ENCODE measurements at places on chromosomes 3 and 15.

DNA sequence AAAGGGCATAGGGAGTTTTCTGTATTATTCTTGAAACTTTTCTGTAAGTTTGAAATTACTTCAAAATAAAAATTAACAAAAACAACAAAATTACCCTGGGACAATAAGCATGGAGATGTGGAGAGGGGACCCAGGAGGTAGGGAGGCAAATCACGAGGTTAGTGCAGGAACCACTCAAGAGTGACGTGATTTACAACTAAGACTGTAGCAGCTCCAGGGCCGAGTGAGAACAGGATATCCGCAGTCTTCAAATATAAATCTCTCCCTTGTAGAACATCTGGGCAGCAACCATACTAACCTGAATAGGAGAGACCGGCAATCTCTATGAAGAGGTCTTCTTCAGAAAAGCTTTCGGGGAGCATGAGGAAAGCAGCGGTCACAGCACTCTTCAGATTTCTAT, 17.3 kb downstream of the TAMM41 start:
- no peak for DNase-seq

- no peak for DNase-seq
Observed at GRCh38 chr15:91307601-91308000, 207.5 kb downstream of the SV2B start.

- no peak for DNase-seq
Observed at GRCh38 chr3:159829539-159830227, 159.0 kb upstream of the IL12A start.

DNA sequence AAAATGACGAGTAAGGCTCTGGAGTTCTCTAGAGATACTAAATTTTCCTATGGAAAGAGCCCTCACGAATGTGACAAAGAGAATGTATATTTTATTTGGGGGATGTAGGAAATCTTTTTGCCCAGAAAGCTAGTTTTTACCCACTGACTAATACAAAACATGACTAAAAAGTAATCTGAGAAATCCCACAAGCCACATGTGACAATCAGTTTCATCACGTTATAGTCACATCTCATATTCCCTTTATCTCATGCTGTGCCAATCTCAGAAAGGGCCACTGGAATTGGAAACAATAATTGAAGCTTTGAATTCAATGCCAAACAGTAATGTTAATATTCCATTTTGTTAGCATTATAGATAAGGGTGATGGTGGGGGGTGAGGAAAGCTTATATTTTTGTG, 509.0 kb upstream of the GOLIM4 start:
- DNase-seq: no peak

GRCh38 chr3:139585820-139586219, 46.3 kb upstream of the RBP1 start:
- DNase-seq: no peak

DNA sequence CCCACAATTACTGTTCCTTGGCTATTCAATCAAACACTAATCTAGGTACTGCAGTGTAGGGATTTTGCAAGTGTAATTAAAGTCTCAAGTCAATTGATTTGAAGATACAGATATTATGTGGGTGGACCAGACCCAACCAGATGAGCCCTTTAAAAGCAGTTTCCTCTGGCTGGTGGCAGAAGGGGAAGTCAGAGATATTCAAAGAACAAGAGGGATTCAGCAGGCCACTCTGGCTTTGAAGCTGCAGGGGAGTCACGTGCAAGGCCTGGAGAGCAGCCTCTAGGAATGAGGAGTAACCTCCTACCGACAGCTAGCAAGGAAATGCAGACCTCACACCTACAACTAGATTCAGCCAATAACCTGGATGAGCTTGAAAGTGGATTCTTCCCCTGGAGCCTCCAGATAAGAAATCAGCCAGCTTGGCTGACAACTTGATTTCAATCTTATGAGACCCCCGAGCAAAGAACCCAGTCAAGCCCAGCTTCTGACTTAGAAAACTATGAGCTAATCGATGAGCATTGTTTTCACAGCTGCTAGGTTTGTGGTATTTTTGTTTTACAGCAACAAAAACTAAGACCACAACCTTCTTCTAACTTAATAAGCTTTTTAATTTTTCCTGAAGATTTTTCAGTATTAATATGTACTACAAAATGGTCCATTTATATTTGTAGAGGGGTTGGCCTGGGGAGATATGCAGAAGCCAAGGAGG, 13.4 kb downstream of the HACD2 start:
- no peak for DNase-seq

- DNase-seq: no peak
Observed at GRCh38 chr3:171871392-171872274, 28.5 kb downstream of the TMEM212 start.

- DNase-seq: no peak
Observed at GRCh38 chr3:86562090-86562489, 428.9 kb downstream of the VGLL3 start.

- DNase-seq: no peak
Observed at GRCh38 chr3:94117729-94118128, 54.9 kb downstream of the NSUN3 start.

GRCh38 chr15:101189409-101190091, 62.3 kb downstream of the CHSY1 start:
- DNase-seq: no peak

- DNase-seq: peak; percentile 49
Observed at GRCh38 chr3:8441969-8442559, 59.6 kb upstream of the LMCD1 start.

DNA sequence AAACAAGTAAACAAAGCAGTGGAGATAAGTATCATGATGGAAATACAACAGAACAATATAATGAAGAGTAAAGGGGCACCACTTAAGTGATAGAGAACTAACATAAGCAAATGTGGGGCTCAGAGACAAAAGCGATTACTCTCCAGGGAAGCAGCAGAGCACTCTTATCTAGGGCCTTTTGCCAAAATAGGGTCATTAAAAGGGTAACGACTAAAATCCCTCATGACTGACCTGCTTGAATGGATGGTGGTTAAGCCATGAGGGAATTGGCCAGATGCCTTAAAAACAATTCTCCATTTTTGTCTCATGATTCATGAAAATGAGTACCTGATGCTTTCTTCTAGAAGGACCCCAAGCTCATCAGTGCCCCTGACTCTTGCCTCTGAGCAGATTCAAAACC, 3.2 kb upstream of the SLC7A14 start:
- peak; percentile 62 for DNase-seq

DNA sequence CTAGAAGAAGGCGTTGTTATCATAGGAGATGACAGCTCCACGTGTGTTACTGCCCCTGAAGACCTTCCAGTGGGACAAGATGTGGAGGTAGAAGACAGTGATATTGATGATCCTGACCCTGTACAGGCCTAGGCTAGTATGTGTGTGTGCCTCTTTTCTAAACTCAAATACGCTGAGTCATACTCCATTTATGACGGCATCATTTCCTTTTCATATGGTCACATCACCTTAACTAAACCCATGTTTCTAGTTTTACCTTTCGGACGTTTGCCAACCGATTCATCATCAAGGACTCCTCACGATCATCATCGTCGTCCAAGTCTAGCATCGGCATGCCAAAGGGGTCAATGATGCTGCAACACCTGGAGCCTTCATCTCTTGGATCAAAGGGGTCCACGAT, 149.0 kb downstream of the CBLB start:
- no peak for DNase-seq

GRCh38 chr3:12569836-12570235, 12.9 kb downstream of the MKRN2 start:
- DNase-seq: no peak

- no peak for DNase-seq
Observed at GRCh38 chr15:63430766-63431451, 49.3 kb upstream of the CA12 start.

GRCh38 chr3:170467007-170467406, 48.3 kb downstream of the CLDN11 start:
- no peak for DNase-seq
